ENCODE measurements at places on chromosomes 3 and 15. TPM values are rescaled to one million over a fixed set of nuclear protein-coding genes. Genes with fewer than 3 reads are reported as not detected.

DNA sequence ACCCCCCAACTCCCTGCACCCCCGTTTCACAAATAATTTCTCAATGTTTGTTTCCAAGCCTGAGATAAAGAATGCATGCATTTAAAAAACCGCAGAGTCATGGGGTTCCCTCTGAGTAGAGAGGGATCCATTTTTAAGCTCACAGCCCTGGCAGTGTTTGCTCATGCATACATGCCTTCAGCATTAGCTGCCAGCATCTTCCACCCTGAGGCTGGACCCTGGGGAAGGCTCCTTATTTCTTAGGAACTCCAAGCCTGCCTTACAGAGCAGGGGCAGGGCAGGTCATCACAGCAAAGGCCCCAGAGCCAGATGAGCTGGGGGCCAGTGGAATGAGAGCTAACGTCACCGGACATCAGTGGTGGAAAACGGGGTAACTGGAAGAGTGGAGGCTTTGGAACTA, 31.3 kb downstream of the TLE3 start:
- no peaks in the 10 kb centered on the region for H3K27me3 ChIP-seq
- DNase-seq: no peak

- peaks cover 6% of the 10 kb centered on the region for H3K36me3 ChIP-seq
- no peak for DNase-seq
- peak overlapping the region; percentile 61 for H3K27ac ChIP-seq
- no peak overlapping the region for H3K4me3 ChIP-seq
- peaks cover 55% of the 10 kb centered on the region for H3K4me1 ChIP-seq
These were observed 127.8 kb downstream of the GHSR start for GRCh38 chr3:172320468-172320867.

Gene C3orf49
- total RNA-seq: not detected

- no peaks in the 10 kb centered on the region for H3K27me3 ChIP-seq
- H3K36me3 ChIP-seq: no peaks in the 10 kb centered on the region
- H3K4me3 ChIP-seq: no peak overlapping the region
- DNase-seq: no peak
- H3K27ac ChIP-seq: no peak overlapping the region
These were observed 171.8 kb upstream of the ROPN1 start for GRCh38 chr3:124163689-124164088.

DNA sequence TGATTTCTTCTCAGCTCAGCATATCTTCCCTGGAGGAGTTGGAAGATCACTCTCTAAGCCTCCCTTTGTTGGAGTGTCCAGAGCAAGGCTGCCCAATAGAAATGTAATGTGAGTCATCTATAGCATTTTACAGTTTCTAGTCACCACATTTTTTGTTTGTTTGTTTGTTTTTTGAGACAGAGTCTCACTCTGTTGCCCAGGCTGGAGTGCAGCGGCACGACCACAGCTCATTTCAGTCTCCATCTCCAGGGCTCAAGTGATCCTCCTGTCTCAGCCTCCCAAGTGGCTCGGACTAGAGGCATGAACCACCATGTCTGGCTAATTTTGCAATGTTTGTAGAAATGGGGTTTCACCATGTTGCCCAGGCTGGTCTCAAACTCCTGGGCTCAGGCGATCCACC, 21.3 kb downstream of the KLHL6 start:
- no peak overlapping the region for H3K4me3 ChIP-seq
- DNase-seq: no peak
- H3K27ac ChIP-seq: no peak overlapping the region
- H3K27me3 ChIP-seq: no peaks in the 10 kb centered on the region

Data from heart right ventricle (tissue), 16 donors.